ENCODE measurements at places on chromosomes 4 and X. TPM values are rescaled to one million over a fixed set of nuclear protein-coding genes. Genes with fewer than 3 reads are reported as not detected.

- no peak for DNase-seq
Observed at GRCh38 chr4:122960611-122961000, 38.2 kb upstream of the NUDT6 start.

DNA sequence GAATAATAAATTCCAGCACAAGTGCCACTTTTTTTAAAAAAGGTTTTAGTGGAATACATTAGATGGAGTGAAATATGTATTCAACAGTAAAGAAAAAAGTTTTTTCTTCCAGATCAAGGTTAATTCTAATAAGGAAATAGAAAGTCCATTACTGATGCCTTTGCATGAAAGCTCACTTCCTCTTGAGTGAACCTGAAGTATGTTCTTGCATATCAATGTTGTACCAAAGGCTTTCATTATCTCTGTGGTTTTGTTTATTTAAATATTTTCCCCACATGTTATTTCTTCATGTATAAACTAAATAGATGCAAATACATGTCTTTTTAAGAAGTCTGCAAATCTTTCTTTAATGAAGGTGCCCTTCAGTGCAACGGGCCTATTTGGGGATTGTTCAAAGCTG is 307.9 kb downstream of the C4orf33 start:
- no peak for DNase-seq

GRCh38 chr4:16083241-16084191 is at the start of gene PROM1:
Gene PROM1, minus strand, starts transcription at chr4:16084023. Its CDS starts 8,117 bp downstream, at chr4:16075906.
- peak; percentile 61 for DNase-seq

GRCh38 chrX:21675931-21676330 is 17.8 kb upstream of the KLHL34 start:
- no peak for DNase-seq

DNA sequence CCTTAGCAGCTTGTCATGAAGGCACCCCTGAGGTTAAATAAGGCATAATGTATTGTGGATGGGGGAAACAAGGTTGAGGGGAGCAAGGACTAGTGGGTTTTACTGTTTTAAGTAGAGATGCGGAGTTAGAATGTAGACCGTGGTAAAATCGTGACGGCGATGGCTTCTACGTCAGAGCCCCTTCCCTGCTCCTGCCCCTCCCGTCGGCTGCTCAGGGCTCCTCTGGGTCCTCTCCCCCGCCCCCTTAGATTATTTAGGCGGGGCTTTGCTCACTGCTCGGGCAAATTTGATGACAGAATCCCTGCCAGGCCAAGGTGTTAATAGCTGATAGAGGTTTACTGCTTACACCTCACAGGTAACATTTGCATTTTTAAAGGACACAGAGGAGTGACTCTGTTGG is 2.3 kb downstream of the FRMPD3 start:
- DNase-seq: no peak

Gene L1CAM
- total RNA-seq: 1.4 TPM

Gene RHOXF1
- 1.4 TPM for total RNA-seq

Gene RAB9B
- total RNA-seq: 2.4 TPM

Gene TMEM31
- total RNA-seq: 0.55 TPM

Gene RADX
- total RNA-seq: 9.9 TPM
